GDM1 (cell line): ENCODE measurements at places on chromosomes 16 and 17.
A peak's percentile ranks its signal among the peaks of the same experiment; 100 is the strongest.

DNA sequence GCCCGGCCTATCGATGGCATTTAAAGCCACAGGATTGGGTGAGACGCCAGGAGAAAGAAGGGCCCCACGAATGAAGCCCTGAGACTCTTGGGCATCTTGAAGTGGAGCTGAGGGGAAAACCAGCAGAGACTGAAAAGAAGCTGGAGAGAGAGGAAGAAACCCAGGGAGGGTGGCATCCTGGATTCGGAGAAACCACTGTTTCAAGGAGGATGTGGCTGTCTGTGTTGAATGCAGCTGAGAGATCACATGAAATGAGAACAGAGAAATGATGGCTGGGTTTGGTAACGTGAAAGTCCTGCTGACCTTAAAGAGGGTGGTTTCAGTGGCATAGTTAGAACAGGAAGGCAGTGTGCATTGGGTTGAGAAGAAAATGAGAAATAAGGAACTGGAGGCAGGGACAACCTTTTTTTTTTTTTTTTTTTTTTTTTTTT is 3.8 kb downstream of the TNFSF12 start:
- DNase-seq = peak; percentile 80

GRCh38 chr17:82808921-82809905 is 30.6 kb downstream of the ZNF750 start:
- no peak for DNase-seq

- DNase-seq = no peak
Observed at GRCh38 chr17:58189436-58190146, 2.9 kb upstream of the EPX start.

DNA sequence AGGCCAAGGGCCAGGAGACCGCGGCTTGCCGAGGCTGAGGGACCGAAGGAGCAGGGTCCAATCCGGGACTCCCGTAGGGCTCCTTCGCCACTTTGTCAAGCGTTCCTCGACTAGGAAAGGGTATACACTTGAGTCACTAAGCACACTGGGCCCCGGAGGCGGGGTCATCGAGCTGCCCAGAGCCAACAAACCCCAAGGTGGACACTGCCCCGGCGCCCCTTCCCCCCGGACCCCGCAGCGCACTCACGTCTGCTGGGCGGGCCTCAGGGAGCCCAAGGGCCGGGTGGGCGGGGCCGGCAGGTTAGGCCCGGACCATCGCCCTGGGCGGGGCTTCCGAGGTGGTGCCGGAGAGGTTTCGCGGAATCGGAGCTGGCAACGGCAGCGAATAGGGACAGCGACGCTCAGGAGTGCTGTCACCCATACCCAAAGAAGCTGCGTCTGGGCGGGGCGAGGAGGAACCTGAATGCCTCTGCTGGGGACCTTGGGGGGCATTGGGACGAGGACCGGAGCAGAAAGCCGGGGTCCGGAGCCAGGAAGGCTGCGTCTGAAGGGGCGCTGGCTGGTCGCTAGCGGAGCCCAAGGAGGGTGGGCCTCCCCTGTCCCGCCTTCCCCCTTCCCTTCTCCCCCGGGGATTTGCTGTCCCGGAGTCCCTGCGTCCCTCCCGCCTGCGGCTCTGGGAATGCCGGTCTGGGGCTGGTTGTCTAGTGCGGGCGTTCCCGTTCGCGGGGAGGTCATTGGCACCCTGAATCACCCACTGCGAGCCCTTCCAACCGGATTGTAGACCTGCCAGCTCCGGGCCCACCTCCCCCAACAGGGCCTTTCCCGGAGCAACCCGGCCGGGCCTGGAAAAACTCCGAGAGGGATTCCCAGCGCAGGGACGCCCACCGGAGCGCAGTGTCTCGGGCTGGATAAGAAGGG is 118.2 kb upstream of the SMURF2 start:
- DNase-seq = no peak

GRCh38 chr16:22161999-22162655 is at the start of gene SDR42E2:
Gene SDR42E2 (plus strand): TSS chr16:22162506. CDS start chr16:22165583, 3,077 bp downstream.
- DNase-seq = no peak

GRCh38 chr16:11539641-11540050 is 47.1 kb downstream of the LITAF start:
- DNase-seq = no peak

DNA sequence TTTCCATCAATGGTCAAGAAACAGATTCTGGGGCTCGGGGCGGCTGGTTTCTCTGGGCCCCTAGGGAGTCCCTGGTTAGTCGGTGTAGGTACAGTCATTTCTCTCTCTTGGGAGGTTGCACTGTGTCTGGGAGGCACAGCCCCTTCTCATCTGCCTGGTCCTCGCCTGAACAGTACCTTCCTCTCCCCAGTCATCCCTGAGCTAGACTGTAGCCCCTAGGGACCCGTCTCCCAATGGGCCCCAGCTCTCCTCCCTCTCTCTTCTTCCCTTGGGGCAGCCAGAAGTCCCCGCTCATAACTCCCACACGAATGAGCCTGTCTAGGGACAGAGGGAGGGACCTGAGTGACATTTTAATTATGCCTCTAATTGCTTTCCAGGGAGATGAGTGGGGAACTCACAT is 20.2 kb upstream of the CPSF4L start:
- no peak for DNase-seq

DNA sequence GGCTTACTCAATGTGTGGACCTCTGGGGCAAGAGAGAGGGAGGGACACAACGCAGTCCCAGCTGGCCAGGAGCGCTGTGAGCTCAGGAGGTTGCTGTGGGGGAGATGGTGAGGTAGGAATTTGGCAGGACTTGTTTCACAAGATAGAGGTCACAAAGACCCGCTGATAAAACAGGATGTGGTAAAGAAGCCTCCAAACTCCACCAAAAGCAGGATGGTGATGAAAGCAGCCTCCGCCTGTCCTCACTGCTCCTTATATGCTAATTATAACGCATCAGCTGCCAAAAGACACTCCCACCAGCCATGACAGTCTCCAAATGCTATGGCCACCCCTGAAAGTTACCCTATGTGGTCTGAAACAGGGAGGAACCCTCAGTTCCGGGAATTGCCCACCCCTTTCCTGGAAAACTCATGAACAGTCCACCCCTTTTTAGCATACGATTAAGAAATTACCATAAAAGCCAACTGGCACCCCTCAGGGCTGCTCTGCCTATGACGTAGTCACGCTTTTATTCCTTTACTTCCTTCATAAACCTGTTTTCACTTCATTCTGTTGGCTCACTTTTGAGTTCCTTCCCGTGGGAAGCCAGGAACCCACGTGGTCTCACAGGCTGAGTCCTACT is 5.3 kb upstream of the EIF4A3 start:
- no peak for DNase-seq

GRCh38 chr16:22813948-22814710 is at the start of gene HS3ST2:
Gene HS3ST2 (plus strand): TSS chr16:22814162. CDS start chr16:22814611, 449 bp downstream.
- DNase-seq = no peak

GRCh38 chr17:41697122-41697962 is 8.7 kb downstream of the EIF1 start:
- no peak for DNase-seq
